ENCODE measurements at places on chromosomes 11 and 22.

GRCh38 chr11:130801333-130802122, 114.8 kb downstream of the SNX19 start:
- no peak for DNase-seq

DNA sequence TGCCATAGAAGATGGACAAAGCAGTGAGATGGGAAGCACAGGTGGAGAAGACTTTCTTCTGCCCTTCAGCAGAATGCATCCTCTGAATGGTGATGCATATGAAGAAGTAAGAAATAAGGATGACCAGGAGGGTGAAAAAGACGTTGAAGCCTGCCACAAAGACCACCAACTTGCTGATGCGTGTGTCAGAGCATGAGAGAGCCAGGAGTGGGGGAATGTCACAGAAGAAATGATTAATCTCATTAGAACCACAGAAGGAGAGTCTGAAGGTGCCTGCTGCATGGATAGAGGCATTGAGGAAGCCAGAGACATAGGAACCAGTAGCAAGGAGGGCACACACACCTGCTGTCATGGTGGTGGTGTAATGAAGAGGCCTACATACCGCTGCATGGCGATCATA, 550 bp downstream of the OR5B21 start:
- DNase-seq: no peak

DNA sequence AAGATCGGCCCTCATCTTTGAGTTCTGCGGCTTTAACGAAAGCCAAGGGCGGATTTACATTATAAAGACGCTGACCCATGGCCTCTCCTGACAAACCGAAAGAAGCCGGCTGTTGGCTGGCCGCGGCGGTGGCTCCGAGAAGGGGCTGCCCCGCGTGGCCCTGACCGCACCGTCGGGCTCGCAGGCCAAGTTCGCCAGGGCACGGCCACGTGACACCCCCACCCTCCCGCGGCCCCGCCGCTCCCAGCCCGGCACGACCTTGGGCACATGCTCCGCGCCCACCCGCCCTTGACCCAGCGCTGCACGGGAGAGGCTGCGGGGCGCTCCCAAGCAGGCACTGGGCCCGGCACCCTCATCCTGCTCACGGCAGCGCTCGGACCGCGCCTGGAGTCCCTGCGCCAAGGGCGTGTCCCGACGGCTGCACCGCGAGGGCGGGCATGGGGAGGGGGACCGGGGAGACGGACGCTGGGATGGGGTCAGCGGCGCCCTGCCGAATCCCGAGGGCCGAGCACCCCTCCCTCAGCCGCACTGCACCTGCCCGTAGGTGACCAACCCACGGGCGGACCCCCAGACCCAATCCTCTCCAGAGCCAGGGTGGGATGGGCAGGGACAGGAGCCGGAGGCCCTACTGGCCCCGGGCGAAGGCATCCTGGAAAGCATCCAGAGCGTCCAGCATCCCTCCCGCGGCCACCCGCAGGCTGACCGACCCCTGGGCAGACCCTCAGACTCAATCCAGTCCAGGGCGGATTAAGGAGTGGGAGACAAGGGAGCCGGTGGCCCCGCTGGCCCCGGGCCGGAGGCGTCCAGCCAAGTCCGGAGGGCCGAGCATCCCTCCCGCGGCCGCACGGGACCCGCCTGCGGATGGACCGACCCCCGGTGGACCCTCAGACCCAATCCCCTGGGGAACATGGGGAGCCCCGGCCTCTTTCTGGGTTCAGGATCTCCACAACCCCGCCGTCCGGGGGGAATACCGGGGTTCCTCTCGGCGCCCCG, 759 bp downstream of the CPT1A start:
- DNase-seq: peak; percentile 14

GRCh38 chr22:44701187-44701790, 715 bp upstream of the PRR5 start:
- DNase-seq: no peak

DNA sequence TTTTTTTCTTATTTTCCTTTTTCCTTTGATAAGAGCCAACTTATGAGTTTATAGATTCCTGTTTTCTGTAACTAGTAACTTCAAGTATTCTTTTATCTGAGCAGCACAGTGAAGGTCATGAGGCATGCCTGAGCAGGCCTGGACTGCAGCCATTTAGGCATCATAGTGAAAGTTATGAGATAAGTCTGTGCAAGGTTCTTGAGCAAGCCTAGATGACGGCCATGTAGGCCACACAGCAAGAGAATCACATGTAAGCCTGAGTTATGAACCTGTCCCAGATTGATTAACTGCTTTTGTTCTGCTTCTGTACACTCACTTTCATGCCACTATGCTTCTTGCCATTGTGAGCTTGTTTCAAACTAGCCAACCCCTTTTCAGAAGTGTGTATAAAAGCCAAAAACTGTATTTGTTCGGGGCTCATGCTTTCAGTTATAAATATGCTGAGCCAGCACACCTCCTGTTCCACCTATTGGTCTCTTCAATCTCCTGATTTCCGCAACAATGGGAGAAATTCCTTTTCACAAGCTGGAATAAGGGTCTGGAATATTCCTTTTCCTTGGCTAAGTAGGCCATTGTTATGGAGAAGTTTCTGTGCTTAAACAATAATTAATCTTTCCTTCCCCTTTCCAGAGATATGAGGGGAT, 745.7 kb downstream of the FAM181B start:
- DNase-seq: no peak

GRCh38 chr11:69209038-69209350, 53.3 kb downstream of the SMIM38 start:
- DNase-seq: no peak

- no peak for DNase-seq
Observed at GRCh38 chr22:26949193-26949592, 291.8 kb downstream of the MIAT start.

GRCh38 chr11:76026281-76026680, 180.0 kb downstream of the WNT11 start:
- no peak for DNase-seq

DNA sequence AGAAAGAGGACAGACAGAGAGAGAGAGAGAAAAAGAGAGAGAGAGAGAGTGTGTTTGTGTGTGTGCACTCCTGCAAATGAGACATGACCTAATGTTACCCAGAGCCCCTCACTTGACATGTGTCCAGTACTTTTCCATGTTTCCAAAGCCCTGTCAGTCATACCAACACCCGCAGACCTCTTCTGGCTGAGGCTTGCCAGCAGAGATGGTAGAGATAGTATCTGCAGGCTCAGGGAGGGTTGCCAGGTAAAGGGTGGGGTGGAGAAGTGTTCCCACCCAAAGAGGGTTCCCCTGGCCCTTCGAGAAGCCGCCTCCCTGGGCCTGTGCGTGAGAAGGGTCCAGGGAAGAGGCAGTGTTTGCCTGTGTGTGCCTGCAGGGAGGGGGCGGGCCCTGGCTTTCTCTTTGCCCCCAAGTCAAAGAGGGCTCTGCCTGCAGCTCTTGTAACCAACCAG, 40.7 kb downstream of the POU2F3 start:
- no peak for DNase-seq

- DNase-seq: no peak
Observed at GRCh38 chr11:14305649-14306048, 53.3 kb downstream of the RRAS2 start.

GRCh38 chr22:46993633-46994032, 231.2 kb downstream of the TBC1D22A start:
- DNase-seq: no peak

- DNase-seq: no peak
Observed at GRCh38 chr11:102410382-102410784, 42.2 kb downstream of the TMEM123 start.

- DNase-seq: no peak
Observed at GRCh38 chr22:34986523-34986922, 79.4 kb upstream of the ISX start.

- DNase-seq: no peak
Observed at GRCh38 chr22:20803696-20804324, 29.9 kb downstream of the SERPIND1 start.

DNA sequence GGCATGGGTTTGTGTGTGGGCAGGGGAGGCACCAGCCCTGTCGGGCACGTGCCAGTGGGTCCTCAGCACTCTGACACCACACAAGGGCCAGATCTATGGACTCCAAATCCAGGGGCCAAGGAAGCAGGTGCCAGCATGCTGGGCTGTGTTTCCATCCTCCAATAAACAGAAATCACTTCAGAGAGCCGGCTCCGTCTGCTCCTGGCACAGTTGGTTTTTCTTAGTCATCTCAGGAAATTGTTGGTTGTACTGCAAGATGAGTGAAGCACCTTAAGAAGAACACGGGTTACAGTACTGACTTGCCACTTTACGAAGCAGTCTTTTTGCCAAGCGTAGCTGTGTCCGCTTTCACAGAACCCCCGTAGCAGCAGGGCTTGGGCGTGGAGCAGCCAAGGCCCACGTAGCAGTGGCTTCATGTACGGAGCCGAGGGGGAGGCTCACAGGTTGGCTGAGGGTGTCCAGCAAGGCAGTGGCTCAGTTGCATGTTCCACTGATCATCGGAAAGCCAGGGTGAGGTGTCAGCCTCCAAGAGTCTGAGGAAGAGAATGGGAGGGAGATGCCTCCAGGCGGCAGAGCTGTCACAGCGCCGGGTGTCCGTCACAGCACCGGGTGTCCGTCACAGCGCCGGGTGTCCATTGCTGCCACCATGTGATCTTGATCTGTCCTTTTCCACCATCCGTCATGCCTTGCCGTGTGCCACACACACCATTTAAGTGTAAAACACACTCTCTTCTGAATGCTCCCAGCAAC, 314.9 kb downstream of the CTTN start:
- DNase-seq: no peak
